ENCODE measurements at places on chromosomes 7 and 10.

DNA sequence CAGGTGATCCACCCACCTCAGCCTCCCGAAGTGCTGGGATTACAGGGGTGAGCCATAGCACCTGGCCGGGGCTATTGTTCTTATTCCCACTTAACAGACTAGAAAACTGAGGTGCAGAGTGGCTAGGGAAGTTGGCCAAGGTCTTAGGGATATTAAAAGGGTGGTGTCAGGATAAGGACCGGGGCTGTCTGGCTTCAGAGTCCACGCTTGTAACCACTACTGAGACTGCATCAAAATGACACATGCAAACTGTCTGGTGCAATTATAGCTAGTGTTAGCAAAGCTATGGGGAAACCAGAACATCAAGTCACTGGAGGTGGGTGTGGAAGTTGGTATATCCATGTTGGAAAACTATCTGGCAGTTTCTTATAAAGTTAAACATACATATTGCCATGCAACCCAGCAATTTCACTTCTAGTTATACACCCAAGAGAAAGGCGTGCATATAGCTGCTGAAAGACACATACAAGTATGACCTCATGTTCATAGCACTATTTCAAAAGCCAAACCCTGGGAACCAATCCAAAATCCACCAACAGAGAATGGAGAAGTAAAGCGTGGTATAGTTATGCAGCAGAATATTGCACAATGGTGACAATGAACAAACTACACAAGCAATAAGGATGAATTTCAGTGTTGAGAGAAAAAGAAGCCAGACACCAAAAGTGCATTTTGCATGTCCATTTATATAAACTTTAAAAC lies 33.9 kb upstream of the EEPD1 start:
- no peak for DNase-seq

- no peak for DNase-seq
Measured at GRCh38 chr7:379456-380138, 89.6 kb downstream of the FOXL3 start.

DNA sequence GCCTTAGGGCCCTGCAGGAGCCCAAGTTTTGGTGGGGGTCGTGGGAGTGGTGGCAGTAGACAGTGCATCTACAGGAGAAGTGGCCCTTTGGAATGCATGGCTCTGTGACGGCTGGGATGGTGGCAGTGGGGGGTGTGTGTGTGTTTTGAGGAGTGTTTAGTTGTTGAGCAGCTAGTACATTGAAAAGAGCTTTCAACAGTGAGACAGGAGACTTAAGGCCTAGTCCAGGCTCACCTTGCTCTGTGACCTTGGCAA lies 27.1 kb downstream of the ZNF775 start:
- DNase-seq, result no peak

GRCh38 chr7:95925971-95926370 lies 153.6 kb downstream of the DYNC1I1 start:
- no peak for DNase-seq

- DNase-seq, result no peak
Measured at GRCh38 chr10:48480397-48481374, 124.2 kb downstream of the ARHGAP22 start.

DNA sequence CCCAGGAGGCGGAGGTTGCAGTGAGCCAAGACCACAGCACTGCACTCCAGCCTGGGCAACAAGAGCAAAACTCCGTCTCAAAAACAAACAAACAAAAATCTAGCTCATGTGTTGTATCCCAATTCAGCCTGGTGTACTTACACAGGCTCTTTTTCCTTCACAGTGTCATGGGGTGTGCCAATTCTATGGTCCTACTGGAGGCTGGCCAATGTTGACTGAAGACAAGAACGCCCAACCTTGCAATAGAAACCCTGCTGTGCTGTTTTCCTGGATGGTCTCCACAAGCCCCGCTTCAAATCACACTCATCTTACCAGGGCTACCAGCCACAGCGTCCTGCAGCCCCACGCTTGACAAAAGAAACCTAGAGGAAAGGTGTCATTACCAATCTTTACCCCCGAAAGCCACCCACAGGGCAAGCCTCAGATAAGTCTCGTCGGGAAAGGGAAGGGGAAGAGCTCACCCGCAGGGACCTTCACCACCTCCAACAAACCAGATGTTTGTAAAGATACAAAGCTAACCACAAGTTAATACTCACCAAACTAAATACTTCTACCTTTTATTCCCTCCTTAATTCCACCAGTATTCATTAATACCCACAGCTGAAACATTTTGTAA lies 64.8 kb downstream of the TNS3 start:
- DNase-seq, result no peak
